ENCODE measurements at places on chromosomes 1 and 21. TPM values are rescaled to one million over a fixed set of nuclear protein-coding genes. Genes with fewer than 3 reads are reported as not detected.

SLAMF8 gene
- 1.7 TPM for total RNA-seq

PARS2 gene
- total RNA-seq: 4.8 TPM

FMN2 gene
- total RNA-seq: 2.4 TPM

LCE3D gene
- total RNA-seq: not detected

ATP6V1G3 gene
- total RNA-seq: not detected

GNG5 gene
- 178 TPM for total RNA-seq

PSMB4 gene
- total RNA-seq: 314 TPM

CLDN19 gene
- not detected for total RNA-seq

PGBD5 gene
- total RNA-seq: 14.7 TPM

LIPI gene
- total RNA-seq: not detected

CD247 gene
- total RNA-seq: not detected

FNBP1L gene
- 57.8 TPM for total RNA-seq

SLAMF6 gene
- total RNA-seq: not detected

ACTN2 gene
- total RNA-seq: 0.99 TPM

CGN gene
- total RNA-seq: 8.8 TPM

INSRR gene
- total RNA-seq: not detected

DNA sequence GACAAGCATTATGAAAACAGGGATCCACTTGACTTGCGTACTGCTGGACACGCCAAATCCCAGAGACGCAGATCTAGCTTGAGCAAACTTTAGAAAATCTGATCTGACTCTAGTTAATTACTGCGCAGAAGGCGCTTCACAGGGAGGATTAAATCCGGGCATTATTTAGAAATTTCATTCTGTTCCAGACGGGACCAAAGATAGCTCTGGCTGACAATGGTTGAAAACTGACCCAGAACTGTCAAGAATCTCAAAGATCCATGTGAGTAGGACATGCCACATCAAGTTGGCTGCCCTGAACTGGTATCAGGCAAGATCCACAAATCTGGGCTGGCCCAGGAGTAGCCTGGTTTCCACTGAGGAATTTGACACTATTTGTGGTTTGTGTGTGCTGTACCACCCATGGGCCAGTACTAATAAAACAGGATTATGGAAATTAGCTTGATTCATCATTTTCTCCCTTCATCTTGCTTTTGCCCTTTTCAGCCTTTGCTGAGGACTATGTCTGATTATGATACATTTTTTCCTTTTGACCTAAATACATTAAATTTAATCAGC is 171.0 kb downstream of the VAV3 start:
- H3K4me1 ChIP-seq: no peaks in the 10 kb centered on the region
- H3K27ac ChIP-seq: no peak overlapping the region
- DNase-seq: no peak
- no peaks in the 10 kb centered on the region for H3K27me3 ChIP-seq

GRCh38 chr1:155200920-155201319 is 6.8 kb downstream of the THBS3 start:
- no peak for DNase-seq
- H3K27me3 ChIP-seq: no peaks in the 10 kb centered on the region
- H3K36me3 ChIP-seq: peaks cover 5% of the 10 kb centered on the region
- H3K4me3 ChIP-seq: no peak overlapping the region
- H3K4me1 ChIP-seq: peaks cover 8% of the 10 kb centered on the region
- no peak overlapping the region for H3K27ac ChIP-seq

- no peak overlapping the region for H3K27ac ChIP-seq
- H3K36me3 ChIP-seq: no peaks in the 10 kb centered on the region
- no peak overlapping the region for H3K4me3 ChIP-seq
- H3K4me1 ChIP-seq: no peaks in the 10 kb centered on the region
- H3K27me3 ChIP-seq: peaks cover 2% of the 10 kb centered on the region
- peak; percentile 43 for DNase-seq
These were observed 229.7 kb upstream of the CACYBP start for GRCh38 chr1:174769961-174770549.

GRCh38 chr1:230940848-230941247 is 37.8 kb downstream of the TTC13 start:
- peak; percentile 30 for DNase-seq
- H3K36me3 ChIP-seq: no peaks in the 10 kb centered on the region
- H3K4me1 ChIP-seq: no peaks in the 10 kb centered on the region
- H3K27me3 ChIP-seq: no peaks in the 10 kb centered on the region

DNA sequence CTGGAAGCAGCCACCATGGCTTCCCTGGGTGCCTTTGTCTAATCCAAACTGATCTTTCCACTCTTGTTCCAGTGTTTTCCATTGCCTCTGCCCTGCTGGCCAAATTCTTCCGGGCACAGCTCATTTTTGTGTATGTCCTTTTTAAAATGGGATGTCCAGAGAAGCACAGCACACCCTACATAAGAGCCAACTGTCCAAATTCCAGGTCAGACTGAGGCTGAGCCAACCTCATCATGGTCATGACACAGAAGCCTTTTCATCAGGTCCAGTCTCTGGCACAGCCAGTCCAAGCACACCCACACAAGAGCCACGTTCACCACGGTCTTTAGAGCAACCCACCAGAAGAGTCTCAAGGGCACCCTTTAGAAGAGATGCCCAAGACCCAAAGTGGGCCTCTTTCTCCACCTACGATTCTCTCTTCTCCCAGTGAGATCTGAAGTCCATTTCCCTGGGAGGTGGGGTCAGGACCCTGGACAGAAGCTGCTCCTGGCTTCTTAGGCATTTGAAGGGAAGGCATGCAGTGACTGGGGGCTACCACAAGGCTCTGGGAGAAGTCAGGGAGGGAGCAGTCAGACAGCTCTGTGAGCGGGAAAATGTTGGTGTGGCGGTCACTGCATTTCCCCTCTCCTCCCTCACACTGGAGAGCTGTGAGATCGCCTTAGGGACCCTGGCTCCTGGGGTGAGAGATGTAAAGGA is 53.2 kb downstream of the SYT2 start:
- H3K4me3 ChIP-seq: no peak overlapping the region
- peaks cover 81% of the 10 kb centered on the region for H3K27me3 ChIP-seq
- no peaks in the 10 kb centered on the region for H3K4me1 ChIP-seq
- no peak for DNase-seq
- no peak overlapping the region for H3K27ac ChIP-seq
- no peaks in the 10 kb centered on the region for H3K36me3 ChIP-seq

- no peak for DNase-seq
- peaks cover 16% of the 10 kb centered on the region for H3K4me1 ChIP-seq
- H3K27ac ChIP-seq: peak overlapping the region; percentile 64
- H3K27me3 ChIP-seq: no peaks in the 10 kb centered on the region
These were observed 618 bp downstream of the TRAPPC10 start for GRCh38 chr21:44012474-44013379.

GRCh38 chr1:24555591-24556413 is at the start of gene NCMAP:
Gene NCMAP, plus strand, starts transcription at chr1:24556087. Its CDS starts 39,344 bp downstream, at chr1:24595431.
- no peak within 1 kb of the TSS for H3K4me3 ChIP-seq
- DNase-seq: no peak
- H3K36me3 ChIP-seq: no peaks in the 10 kb centered on the region
- peaks cover 48% of the 10 kb centered on the region for H3K27me3 ChIP-seq
- H3K4me1 ChIP-seq: peaks cover 7% of the 10 kb centered on the region

GRCh38 chr1:212162635-212163034 is 122.6 kb upstream of the PPP2R5A start:
- no peaks in the 10 kb centered on the region for H3K27me3 ChIP-seq
- peaks cover 18% of the 10 kb centered on the region for H3K4me1 ChIP-seq
- DNase-seq: peak; percentile 74
- no peak overlapping the region for H3K27ac ChIP-seq
- no peaks in the 10 kb centered on the region for H3K36me3 ChIP-seq

DNA sequence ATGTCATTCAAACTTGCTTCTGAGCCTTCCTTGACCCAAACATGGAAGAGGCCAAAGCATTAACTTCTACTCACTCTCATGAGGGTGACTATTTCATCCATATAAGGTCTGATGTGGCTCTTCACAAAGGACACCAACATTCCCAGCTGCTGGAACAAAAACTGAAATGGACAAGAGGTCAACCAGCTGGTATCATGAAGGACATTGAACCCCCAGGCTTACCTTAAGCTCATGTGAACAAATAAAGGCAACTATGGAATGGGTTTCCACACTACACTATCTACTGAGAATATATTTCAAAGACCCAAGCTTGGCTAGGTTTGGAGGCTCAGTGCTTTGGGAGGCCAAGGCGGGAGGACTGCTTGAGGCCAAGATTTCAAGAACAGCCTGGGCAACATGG is 26.9 kb downstream of the ANGPTL7 start:
- DNase-seq: no peak
- no peak overlapping the region for H3K27ac ChIP-seq
- no peaks in the 10 kb centered on the region for H3K4me1 ChIP-seq
- no peak overlapping the region for H3K4me3 ChIP-seq
- peaks cover 51% of the 10 kb centered on the region for H3K36me3 ChIP-seq
- H3K27me3 ChIP-seq: no peaks in the 10 kb centered on the region

- H3K4me3 ChIP-seq: no peak overlapping the region
- H3K27me3 ChIP-seq: no peaks in the 10 kb centered on the region
- no peak overlapping the region for H3K27ac ChIP-seq
- H3K36me3 ChIP-seq: no peaks in the 10 kb centered on the region
These were observed 54.2 kb upstream of the SPATA6 start for GRCh38 chr1:48526008-48526710.

- no peaks in the 10 kb centered on the region for H3K27me3 ChIP-seq
- peak; percentile 33 for DNase-seq
- no peak overlapping the region for H3K27ac ChIP-seq
- no peaks in the 10 kb centered on the region for H3K36me3 ChIP-seq
These were observed 109.6 kb downstream of the AKT3 start for GRCh38 chr1:243740255-243740999.

GRCh38 chr1:178275553-178275952 is 181.6 kb downstream of the RASAL2 start:
- H3K36me3 ChIP-seq: no peaks in the 10 kb centered on the region
- H3K27ac ChIP-seq: peak overlapping the region; percentile 0
- no peaks in the 10 kb centered on the region for H3K27me3 ChIP-seq
- no peak overlapping the region for H3K4me3 ChIP-seq
- no peak for DNase-seq
- peaks cover 29% of the 10 kb centered on the region for H3K4me1 ChIP-seq

DNA sequence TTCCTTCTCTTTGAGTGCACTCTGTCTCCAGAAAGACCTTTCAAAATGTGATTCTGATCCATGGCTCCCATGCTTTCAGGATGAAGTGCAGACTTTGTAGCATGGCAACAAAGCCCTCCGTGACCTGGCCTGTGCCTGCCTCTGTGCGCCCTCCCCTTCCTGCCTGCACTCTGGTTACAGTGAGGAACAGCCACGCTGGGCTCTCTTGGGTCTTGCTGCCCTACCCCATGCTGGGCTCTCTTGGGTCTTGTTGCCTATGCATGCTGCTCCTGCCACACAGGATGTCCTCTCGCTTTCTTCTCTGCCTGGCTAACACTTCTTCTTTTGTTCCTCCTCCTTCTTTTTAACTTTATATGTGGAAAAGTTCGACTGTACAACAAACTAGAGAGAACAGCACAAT is 28.0 kb downstream of the LMOD1 start:
- H3K27ac ChIP-seq: no peak overlapping the region
- H3K27me3 ChIP-seq: no peaks in the 10 kb centered on the region
- H3K36me3 ChIP-seq: no peaks in the 10 kb centered on the region
- H3K4me1 ChIP-seq: peaks cover 24% of the 10 kb centered on the region
- no peak overlapping the region for H3K4me3 ChIP-seq

GRCh38 chr1:213103377-213104306 is 52.6 kb downstream of the RPS6KC1 start:
- no peak overlapping the region for H3K27ac ChIP-seq
- H3K27me3 ChIP-seq: no peaks in the 10 kb centered on the region
- DNase-seq: no peak
- H3K36me3 ChIP-seq: no peaks in the 10 kb centered on the region
- H3K4me3 ChIP-seq: no peak overlapping the region

DNA sequence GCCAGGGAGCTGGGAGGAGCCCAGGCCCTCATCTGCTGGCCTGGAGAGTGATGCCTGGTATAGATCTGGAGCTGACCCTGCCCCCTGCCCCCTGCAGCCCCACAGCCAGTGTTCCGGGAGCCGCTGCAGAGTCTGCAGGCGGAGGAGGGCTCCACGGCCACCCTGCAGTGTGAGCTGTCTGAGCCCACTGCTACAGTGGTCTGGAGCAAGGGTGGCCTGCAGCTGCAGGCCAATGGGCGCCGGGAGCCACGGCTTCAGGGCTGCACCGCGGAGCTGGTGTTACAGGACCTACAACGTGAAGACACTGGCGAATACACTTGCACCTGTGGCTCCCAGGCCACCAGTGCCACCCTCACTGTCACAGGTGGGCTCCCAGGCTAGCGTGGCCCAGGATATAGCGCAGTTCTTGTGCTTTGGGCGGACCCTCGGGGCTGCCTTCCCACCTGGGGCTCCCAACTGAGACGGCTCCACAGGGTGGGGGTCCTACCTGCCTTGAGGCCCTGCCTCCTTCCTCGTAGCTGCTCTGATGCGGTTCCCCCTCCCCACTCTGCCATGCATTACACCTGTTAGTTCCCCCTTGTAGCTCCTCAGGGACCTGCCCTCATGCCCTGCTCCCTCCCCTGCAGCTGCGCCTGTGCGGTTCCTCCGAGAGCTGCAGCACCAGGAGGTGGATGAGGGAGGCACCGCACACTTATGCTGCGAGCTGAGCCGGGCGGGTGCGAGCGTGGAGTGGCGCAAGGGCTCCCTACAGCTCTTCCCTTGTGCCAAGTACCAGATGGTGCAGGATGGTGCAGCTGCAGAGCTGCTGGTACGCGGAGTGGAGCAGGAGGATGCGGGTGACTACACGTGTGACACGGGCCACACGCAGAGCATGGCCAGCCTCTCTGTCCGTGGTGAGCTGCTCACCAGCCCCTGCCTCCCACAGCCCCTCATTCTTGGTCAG is 98.7 kb downstream of the OBSCN start:
- no peak overlapping the region for H3K27ac ChIP-seq
- H3K4me1 ChIP-seq: no peaks in the 10 kb centered on the region
- H3K36me3 ChIP-seq: no peaks in the 10 kb centered on the region
- no peaks in the 10 kb centered on the region for H3K27me3 ChIP-seq
- no peak overlapping the region for H3K4me3 ChIP-seq

- peaks cover 37% of the 10 kb centered on the region for H3K27me3 ChIP-seq
- no peak overlapping the region for H3K27ac ChIP-seq
- no peak for DNase-seq
- no peaks in the 10 kb centered on the region for H3K36me3 ChIP-seq
These were observed 32.4 kb upstream of the CTTNBP2NL start for GRCh38 chr1:112363636-112364035.

DNA sequence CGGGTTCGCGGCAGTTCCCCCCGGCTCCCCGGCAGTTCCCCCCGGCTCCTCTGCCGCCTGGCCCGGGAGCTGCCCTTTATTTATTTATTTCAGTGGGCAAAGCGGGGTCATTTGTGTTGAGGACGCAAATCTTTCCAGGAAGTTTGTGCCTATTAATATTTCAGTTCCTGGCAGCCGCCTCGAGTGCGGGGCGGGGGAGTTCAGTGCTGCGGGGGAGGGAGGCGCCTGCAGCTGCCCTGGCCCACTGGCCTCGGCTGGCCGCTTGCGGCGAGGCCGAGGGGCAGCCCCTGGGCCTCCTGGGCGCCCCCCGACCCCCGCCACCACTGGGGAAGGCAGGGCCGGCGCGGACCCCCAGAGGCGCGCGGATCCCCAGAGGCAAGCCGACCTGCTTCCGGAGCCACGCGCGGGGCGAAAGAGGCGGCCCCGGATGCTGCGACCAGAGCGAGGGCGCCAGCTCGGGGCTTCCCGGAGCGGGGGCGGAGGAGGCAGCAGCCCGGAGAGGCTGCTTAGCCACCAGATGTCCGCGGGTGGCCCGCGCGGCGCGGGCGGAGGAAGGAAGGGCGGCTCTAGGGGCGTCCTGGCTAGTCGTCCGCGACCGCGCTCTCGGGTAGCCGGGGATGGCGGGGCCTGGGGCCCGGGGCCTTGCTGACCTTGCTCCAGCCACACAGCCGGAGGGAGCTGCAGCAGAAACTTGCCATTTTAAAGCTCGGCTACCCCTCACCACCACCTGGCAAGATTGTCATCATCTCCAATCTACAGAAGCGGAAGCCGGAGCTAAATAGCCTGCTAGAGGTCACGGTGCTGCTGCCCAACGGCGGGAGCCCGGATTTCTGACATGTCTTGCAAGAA is 48.0 kb downstream of the H3-3A start:
- H3K27ac ChIP-seq: peak overlapping the region; percentile 23
- H3K27me3 ChIP-seq: no peaks in the 10 kb centered on the region
- peak; percentile 38 for DNase-seq
- no peaks in the 10 kb centered on the region for H3K36me3 ChIP-seq
